ENCODE measurements at places on chromosomes 2 and 18. TPM values are rescaled to one million over a fixed set of nuclear protein-coding genes. Genes with fewer than 3 reads are reported as not detected.

DNA sequence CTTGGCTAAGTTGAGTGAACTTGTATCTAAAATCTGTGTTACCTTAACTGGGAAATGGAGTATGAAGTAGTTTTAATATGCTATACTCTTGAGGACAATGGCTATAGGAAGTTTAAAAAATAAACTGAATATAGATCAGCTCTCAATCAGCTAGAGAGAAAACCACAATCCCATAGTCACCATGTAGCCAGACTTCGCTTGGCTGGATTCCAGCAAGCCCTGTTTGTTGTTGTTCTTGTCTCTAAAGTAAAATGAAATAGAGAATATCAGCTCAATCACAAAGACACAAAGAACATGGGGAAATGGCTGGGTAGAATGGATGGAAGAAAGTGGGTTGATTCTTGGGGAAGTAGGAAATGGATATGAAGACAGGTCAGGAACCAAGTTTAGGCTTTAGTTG lies 234.9 kb downstream of the PHLPP1 start:
- no peak for DNase-seq

GRCh38 chr2:203648273-203648672 lies 58.2 kb upstream of the CD28 start:
- no peak for DNase-seq

DNA sequence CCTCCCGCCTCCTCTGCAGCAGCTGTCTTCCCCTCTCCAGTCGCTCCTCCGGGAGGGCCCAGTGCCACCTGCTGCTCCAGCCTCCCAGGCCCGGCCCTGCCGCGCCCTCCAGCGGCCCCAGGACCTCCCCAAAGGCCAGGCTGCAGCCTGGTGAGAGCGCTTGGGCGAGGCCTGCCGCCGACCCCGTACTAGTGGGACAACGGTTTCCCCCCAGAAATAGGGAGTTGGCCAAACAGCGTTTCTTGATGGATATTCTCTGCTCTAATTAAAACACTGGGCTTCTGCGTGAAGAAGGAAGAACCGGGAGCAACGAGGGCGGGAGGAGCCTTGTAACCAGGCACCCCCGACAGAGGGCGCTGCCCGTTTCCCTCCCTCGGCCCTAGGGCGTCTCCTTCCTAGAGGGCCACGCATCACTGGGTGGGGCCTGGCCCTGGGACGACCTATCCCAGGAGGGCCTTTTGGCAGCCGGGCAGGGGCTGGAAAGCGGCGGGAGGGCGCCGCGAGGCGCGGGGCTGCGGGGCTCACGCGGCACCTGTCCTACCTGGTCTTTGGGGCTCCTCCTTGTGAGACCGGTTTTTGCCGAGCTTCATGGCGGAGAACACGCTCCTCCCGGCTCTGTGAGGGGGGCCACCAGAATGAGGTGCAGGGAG lies 25.4 kb upstream of the OTOF start:
- DNase-seq, result peak; percentile 64

- DNase-seq, result no peak
Measured at GRCh38 chr2:121356058-121356640, 71.1 kb upstream of the TFCP2L1 start.

- DNase-seq, result no peak
Measured at GRCh38 chr2:215479536-215480240, 43.8 kb upstream of the FN1 start.

GRCh38 chr2:58476556-58476955 lies 235.4 kb upstream of the FANCL start:
- DNase-seq, result no peak

DNA sequence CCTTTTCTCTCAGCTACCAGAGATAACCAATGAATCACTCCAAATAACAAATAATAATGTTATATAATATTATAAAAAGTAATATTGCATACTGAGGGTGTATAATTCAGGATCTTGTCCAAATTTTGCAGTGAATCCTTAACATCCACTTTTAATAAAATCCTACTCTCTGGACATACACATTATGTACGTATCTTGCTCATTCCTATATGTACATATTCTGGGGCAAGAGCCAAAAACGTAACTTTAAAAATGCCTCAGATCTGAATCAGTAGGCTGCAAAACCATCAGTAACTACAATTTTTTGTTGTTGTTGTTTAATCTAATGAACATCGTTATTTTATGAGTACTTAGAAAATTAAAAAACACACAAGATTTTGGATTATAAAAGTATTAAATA lies 65.3 kb downstream of the SMAD2 start:
- DNase-seq, result no peak

The CTLA4 gene
- 77.2 TPM for total RNA-seq

The ERICH2 gene
- total RNA-seq, result not detected

The KIAA2012 gene
- not detected for total RNA-seq

The SERPINB8 gene
- total RNA-seq, result 15.3 TPM

The SLC40A1 gene
- total RNA-seq, result 30.9 TPM

The GORASP2 gene
- total RNA-seq, result 80.5 TPM

The COQ10B gene
- 50.8 TPM for total RNA-seq

The NTSR2 gene
- not detected for total RNA-seq

The ICOS gene
- 122 TPM for total RNA-seq

All from T-helper 17 cell (primary cell).